Activated CD8-positive, alpha-beta memory T cell treated with anti-CD3 and anti-CD28 coated beads for 48 hours (primary cell): ENCODE measurements at places on chromosomes 2 and 18.

DNA sequence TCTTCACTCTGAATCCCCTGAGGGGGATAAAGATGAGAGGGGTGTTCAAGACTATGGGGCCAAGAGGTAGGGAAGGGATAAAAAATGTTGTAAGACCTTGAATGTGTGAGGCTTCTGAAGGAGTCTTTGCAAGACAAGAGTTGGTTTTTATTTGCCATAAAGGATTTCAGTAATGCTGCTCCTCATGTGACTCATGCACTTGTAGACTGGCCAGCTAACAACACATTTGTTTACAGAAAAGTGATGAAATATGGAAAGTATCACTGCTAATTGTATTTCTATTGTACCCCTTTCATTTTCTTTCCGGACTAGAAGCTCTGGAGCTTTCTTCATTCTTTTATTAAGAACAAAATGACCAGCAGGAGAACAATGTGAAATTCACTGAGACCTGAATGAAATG lies 782.1 kb downstream of the EPHA4 start:
- no peak for DNase-seq

GRCh38 chr2:74429487-74430451 lies 8.2 kb downstream of the WDR54 start:
- no peak for DNase-seq

DNA sequence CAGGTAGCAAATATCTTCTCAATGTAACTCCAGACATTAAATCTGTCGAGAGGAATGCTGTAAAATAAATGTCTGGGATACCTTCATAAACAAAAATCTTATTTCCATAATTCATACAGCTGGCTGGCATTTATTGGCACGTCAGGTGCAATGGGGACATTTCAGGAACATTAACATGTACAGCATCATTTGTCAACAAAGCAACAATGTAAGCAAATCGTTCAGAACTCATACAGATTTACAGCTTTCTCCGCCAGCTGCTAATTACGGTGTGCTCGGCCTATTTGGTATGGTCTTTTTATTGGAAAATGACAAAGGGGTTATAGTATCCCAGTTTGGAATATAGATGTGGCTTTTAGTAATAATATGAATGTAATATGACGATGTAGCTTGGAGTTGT lies 464.9 kb downstream of the ARHGAP15 start:
- DNase-seq: no peak

DNA sequence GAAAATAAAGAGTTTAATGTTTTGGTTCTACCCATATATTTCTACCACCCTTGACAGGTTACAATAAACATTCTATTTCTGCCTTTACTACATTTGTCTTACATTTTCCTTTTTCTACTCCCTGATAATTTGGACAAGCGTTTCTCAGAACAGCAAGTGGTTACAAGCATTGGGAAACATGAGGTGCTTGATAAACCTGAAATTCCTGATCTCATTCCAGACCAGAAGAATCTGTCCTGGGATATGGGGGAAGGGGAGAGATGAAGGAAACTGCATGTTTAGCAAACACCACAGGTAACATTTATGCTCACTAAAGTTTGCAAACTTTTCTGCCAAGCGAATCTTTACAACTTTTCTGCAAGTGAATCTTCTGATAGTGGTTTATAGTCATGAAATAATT lies 28.3 kb upstream of the DSC1 start:
- DNase-seq: no peak

- no peak for DNase-seq
Measured at GRCh38 chr2:230347659-230348305, 20.8 kb downstream of the SP140L start.

GRCh38 chr2:180343528-180344345 lies 336.6 kb upstream of the CWC22 start:
- no peak for DNase-seq

DNA sequence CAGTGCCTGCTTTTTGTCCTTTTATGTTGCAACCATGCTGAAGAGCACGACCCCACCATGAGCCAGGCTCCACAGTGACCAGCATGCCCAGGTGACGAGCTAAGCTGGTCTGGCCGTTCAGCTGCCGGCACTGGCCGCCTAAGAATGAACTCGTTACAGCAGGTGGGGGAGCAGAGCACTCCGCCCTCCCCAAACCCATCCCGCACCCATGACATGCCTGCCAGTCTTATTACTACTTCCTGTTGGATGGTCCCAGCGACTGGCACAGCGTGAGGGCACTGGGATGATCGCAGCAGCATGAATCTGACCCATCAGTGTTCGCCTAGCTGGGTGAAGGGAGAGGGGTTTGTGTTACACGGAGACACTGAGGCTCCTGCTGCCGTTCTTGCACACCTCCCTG lies 11.5 kb downstream of the DIPK1C start:
- no peak for DNase-seq

GRCh38 chr2:86556508-86556907 lies 6.7 kb downstream of the CHMP3 start:
- DNase-seq: no peak

GRCh38 chr2:208250388-208250787 lies 4.5 kb downstream of the IDH1 start:
- DNase-seq: no peak

DNA sequence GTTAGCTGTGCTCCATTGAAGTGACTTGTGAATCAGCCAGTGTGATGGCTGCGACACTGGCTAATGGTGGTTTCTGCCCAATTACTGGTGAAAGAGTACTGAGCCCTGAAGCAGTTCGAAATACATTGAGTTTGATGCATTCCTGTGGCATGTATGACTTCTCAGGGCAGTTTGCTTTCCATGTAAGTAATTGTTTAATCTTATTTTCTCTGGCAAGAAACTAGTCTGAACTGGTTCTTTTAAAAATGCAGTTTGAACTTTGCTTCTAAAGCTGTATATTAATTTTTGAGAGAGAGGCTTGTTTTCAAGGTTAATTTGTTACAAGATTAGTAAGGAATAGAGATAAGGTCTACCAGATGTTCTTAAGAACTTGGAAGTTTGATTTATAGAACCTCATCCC lies 46.7 kb downstream of the GLS start:
- DNase-seq: no peak

DNA sequence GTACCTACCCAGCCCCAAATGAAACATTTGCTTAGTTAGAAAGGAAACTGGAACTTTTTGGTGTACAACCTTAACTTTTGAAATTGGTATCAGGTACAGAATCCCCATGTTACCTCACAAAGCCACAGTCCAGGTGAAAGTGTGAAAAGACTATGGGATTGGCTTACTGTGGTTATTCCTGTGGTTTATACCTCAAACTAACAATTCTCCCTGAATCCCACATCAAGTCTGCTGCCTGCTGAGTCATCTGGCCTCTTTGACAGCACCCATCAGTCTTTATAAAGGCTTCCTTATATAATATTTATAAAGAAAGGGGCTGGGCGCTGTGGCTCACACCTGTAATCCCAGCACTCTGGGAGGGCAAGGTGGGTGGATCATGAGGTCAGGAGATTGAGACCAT lies 164.6 kb downstream of the TMEM247 start:
- no peak for DNase-seq

DNA sequence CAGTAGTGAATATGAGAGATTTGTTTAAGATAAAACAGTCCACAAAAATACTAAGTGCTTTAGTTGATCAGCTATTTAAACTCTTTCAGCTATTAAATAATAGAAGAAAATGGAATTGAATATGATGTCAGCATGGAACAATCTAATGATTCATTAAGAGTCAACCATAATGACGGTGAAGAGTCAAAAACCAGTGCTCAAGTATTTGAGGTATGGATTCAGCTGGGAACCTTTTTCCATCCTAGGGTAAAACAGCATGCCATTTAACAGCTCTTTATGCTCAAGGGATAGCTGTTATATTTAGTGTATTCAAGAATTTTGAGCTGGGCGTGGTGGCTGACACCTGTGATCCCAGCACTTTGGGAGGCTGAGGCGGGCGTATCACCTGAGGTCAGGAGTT lies 29.7 kb downstream of the CARF start:
- no peak for DNase-seq

- no peak for DNase-seq
Measured at GRCh38 chr2:19812166-19812565, 89.6 kb downstream of the TTC32 start.

DNA sequence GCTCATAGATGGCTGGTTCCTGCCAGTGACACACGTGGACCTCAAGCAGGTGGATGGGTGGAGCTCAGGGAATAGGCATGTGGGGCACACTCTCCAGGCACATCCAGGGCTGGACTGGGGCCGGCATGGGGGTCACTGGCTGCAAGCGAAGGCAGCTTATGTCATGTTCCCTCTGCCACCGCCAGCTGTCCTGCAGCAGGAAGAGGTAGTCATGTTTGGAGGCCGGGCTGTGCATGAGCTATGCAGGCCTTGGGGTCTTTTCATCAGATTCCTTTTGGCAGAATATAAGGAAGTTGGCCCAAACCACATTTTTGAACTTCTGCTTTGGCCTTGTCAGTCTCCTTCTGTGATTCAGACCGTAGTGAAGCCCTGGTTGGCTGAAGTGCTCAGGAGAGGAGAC lies 61.5 kb downstream of the AGAP1 start:
- DNase-seq: no peak

DNA sequence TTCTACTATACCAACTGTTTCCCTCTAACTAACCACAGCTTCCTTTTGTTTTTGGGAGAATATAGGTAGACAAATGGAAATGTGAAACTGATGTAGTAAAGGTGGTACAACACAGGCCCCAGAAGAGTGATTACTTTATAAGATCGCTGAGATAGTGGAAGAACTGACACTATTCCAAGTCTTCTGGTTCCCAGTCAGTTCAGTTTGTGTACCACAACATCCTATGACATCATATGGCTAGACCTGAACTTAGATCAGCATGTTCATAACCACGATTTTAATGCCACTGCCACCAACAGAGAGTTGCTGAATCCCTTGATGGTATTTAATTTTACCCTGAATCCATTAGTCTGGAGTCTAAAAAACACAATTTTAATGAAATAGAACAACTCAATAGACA lies 328.9 kb downstream of the GPD2 start:
- no peak for DNase-seq

- no peak for DNase-seq
Measured at GRCh38 chr18:46009125-46009840, 42.2 kb upstream of the EPG5 start.

GRCh38 chr2:13522917-13523821 lies 806.4 kb downstream of the TRIB2 start:
- DNase-seq: no peak
